ENCODE measurements at places on chromosomes 7 and 10.

DNA sequence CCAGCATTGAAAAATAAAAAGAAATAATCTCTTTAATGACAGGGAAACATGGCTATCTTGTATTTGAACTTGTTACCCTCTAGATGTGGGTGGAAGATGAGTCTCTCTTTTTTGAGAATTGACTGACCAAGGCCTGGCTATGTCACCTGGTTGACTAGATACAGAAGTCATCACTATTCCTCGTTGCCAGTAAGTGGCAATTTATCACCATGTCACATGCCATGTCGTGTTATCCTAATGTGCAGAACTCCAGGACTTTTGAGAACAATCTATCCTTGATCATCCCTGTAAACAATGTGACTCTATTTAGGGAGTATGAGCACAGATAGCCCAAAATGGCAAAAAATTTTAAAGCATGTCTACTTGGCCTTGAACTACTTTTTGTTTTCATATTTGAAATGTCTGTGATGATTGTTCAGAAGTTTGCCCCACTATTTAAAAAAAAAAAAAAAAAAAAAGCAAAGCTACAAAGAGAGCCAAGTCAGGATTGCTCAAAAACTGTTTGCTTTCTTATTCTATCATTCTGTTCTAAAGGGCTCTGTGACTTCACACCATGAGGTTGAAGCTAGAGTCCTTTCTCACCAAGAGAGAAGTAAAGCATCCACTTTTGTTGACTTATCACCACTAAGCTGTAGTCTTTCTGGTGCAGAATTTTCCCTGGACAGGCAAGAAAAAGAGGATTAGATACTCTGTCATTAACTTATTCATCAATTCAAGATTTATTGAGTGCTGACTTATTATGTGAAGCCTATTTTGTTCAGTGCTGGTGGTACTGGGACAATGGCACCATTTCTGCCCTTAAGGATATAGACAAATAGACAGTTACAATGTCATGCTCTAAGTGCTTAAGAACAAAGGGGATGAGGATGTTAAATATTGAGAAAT lies 10.4 kb upstream of the WIPF3 start:
- no peak for DNase-seq

- DNase-seq, result peak; percentile 72
Observed at GRCh38 chr10:33237736-33238624, 96.5 kb downstream of the NRP1 start.

GRCh38 chr10:79135790-79136189 lies 67.0 kb downstream of the ZMIZ1 start:
- DNase-seq, result no peak

- no peak for DNase-seq
Observed at GRCh38 chr10:87723500-87723899, 63.8 kb downstream of the PAPSS2 start.

DNA sequence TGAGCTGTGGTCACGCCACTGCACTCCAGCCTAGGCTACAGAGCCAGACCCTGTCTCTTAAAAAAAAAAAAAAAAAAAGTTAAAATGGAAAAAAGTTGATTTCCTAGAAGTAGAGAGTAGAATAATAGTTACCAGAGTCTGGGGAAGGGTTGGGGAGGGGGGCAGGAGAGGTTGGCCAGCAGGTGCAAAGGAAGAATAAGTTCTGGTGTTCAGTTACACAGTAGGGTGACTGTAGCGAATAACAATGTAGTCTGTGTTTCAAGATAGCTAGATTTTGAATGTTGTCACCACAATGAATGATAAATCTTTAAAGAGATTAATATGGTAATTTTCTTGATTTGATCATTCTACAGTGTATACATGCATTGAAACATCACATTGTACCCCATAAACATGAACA lies 142.9 kb downstream of the NRF1 start:
- no peak for DNase-seq

Data from PC-9 (cell line).